T-cell (primary cell): ENCODE measurements at places on chromosomes 12 and 14.

- DNase-seq, result no peak
These were observed 62.0 kb downstream of the CAND1 start for GRCh38 chr12:67331123-67331522.

GRCh38 chr14:100905166-100905565 lies 1.6 kb upstream of the RTL1 start:
- DNase-seq, result no peak

- DNase-seq, result no peak
These were observed 326.7 kb downstream of the SLC6A15 start for GRCh38 chr12:84585776-84586395.

DNA sequence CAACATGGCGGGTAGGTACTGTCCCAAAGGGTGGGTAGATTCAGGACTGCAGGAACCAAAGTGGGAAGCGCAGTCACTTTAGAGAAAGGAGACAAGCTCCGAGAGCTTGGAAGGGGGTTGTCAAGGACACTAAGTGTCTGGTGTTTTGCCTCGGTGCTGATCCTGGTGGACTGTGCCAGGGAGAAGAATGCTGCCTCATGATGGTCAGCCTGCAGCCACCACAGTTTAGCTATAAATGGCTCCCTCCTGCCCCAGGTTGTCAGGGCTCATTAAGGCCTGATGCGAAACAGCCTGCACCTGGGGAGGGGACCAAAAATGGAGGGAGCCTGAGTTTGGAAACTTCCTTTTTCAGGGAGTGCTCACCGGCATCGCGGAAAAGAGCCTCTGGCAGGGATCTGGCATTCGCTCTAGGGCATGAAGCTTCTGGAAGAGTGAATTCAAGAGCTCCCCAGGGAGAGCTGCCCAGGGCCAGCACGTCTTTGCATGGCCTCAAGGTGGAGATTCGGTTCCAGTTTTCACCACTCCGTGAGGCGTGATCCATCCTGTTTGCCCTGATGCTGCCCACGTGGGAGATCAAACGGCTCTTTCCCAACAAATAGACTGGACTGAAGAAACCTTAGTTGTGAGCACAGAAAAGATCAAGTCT lies 164.0 kb downstream of the FOXN3 start:
- no peak for DNase-seq
